ENCODE measurements at places on chromosomes 4 and X.

DNA sequence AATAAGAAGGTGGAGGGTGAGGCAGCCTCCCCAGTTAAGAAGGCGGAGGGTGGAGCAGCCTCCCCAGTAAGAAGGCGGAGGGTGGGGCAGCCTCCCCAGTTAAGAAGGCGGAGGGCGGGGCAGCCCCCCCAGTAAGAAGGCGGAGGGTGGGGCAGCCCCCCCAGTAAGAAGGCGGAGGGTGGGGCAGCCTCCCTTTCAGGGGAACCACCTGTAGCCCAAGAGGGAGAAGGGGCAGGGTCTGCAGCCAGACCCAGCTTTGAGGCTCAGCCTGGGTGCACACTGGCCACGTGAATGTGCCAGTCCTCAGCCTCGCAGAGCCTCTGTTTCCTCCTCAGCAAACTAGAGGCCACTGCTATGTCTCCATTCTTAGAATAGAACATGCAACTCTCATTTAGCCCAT, 52.6 kb downstream of the HMX1 start:
- DNase-seq = no peak

- DNase-seq = no peak
These were observed 1019.9 kb downstream of the CCSER1 start for GRCh38 chr4:91147067-91147466.

GRCh38 chrX:23699636-23700194, 32.4 kb downstream of the PRDX4 start:
- DNase-seq = no peak

- peak; percentile 28 for DNase-seq
These were observed 30.6 kb downstream of the ABHD18 start for GRCh38 chr4:127995776-127996175.

DNA sequence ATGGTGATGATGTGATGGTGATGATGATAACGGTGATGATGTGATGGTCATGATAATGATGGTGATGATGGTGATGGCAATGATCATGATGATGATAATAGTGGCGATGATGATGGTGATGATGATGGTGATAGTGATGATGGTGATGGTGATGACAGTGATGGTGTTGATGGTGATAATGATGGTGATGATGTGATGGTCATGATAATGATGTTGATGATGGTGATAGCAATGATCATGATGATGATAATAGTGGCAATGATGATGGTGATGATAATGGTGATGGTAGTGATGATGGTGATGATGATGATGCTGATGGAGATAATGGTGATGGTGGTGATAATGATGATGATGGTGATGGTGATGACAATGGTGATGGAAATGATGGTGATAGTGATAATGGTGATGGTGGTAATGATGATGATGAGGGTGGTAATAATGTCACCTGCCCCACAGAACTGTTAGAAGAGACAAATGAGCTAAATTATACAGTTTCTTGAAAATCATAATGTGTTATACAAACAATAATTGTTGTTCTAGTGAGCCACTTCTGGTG, 289.9 kb downstream of the ASMT start:
- DNase-seq = no peak

DNA sequence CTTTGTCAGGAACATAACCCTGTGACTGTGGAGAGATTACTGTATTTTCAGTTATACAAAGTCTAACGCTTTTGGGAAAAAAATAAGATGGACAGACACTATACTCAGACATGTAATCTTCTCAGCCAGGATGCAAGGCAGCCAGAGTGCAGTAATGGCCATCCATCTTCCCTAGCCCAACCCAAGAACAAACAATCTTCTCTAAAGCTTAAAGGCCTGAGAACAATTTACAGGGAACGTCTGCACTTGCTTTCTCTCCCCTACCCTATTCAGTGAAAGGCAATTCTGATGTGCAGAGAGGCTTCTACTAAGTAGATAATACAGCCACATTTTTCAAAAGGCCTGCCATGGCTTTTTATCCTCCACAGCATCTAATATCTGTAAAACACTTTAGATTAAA, 471.3 kb downstream of the FGF13 start:
- DNase-seq = no peak

DNA sequence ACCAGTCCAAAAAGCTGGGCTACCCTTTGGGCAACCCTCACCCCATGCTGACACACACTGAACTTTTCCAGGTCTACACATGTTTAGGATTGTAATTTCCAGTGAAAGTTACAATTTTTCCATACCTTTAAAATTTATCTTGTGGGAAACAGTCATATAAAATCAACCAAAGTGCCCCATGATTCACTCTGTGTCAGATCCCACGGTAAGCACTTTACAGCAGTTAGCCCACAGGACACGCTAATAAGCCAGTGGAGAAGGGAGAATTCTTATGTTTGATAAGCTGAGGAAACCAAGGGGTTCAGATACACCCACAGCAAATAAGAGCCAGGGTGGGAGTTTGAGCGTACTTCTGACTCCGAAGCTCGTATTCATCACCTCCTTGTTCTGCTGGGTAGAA, 72.4 kb upstream of the TBL1X start:
- no peak for DNase-seq

DNA sequence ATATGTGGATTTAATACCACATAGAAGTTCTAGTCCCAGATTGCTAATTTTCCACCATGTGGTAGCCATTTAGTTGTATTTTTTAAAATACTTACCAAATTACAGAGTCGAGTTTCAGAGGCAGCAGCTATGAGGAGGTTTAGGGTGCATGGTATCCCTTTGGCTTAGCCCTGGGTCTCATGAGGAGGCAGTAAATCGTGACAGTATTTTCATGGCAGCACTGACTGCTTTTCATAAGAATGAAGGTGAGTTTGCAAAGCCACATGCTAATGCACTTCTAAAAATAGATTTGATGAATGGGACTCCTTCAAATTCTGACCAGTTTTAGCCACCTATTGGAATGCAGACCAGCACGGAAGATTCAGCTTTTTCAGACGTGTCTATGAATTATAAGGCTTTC, 114.0 kb upstream of the FRG1 start:
- no peak for DNase-seq

DNA sequence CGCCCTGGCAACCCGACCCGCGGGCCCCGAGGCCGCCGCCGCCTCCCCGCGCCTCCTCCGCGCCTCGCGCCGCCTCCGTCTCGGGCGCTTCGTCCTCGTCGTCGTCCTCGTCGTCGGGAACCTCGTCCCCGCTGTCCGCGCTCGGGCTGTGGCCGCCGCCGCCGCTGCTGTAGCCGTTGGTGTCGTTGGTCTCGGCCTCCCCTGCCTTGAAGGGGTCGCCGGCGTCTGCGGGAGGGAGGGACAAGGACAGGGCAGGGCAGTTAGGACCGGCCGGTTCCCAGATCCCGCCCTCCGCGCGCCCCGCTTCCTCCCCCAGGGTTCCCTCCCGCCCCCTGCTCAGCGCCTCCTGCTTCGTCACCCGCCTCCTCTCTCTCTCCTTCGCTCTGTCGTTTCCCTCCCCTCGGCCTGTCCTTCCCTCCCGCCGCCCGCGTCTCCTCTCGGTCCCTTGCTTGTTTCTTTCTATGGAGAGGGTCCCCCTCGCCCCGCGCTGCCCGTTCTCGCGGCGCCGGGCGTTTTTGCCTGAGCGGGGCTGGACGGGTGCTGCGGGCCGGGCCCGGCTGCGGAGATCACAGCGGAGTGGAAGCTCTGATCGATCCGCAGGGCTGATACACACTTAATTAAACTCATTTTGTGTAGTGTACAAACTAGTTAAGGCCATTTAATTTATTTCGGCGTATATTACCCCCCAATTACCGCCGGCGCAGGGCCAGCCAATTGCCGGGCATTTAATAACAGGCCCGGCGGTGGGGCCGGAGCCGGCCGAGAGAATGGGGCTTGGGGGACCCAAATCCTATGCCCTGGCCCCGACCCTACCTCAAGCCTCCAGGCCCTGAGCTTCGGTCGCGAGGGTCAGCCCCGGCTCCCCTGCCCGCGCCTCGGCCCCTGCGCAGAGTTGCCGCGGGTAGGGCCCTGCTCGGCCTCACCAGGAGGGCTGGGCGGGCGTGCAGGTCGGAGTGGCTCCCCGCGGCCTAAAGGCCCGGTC, 2.4 kb downstream of the NKX1-1 start:
- no peak for DNase-seq

Measured in AG08395 (cell line).